M059J (cell line): ENCODE measurements at places on chromosomes 4 and X. TPM values are rescaled to one million over a fixed set of nuclear protein-coding genes. Genes with fewer than 3 reads are reported as not detected.
A peak's percentile ranks its signal among the peaks of the same experiment; 100 is the strongest.

EDA2R gene
- not detected in 2 replicates for total RNA-seq

NEUROG2 gene
- not detected in 2 replicates for total RNA-seq

RHOXF2 gene
- total RNA-seq = not detected in 2 replicates

SSX1 gene
- 5.8 and 8.9 TPM in 2 replicates for total RNA-seq

GRCh38 chr4:141534985-141535384 is 101.4 kb upstream of the IL15 start:
- peak; percentile 8 for DNase-seq

DNA sequence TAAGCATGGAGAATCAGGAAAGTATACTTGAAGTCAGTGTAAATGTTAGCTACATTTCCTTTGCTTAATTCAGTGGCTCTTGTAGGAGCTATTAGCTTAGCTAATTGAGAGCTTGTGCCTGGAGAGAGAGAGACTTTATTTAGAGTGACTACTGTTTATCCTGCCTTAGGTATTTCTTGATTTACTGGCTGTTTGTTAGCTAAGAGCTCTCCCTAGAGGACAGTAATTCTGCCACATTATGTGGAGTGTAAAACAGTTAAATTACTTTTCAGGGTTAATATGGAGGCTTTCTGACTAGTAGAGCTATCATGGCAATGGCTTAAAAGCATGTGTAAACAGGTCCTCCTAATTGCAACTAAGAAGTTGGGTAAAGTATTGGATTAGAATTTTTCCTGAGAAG is 306.5 kb upstream of the TECRL start:
- DNase-seq = peak; percentile 26
